CD4-positive, alpha-beta T cell treated with Interleukin-10 for 1 hour (primary cell): ENCODE measurements at places on chromosomes 3 and 15.

DNA sequence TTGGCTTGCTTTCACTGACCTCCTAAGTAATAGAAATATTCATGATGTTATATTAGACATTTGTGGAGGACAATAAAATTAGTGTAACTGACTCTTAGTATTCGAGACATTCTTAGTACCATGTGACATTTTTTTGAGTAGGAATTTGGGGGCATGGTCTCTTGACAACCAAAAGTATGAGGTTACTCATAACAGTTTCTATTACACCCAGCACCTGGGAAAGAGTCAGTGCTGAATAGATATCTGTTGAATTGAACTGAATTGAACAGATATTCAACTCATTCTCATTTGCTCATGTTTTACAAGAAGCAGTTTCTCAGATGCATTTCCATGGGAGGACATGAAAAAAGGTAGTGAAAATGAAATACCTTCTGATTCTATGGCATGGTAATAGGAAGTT, 84.4 kb downstream of the CMSS1 start:
- DNase-seq = no peak

DNA sequence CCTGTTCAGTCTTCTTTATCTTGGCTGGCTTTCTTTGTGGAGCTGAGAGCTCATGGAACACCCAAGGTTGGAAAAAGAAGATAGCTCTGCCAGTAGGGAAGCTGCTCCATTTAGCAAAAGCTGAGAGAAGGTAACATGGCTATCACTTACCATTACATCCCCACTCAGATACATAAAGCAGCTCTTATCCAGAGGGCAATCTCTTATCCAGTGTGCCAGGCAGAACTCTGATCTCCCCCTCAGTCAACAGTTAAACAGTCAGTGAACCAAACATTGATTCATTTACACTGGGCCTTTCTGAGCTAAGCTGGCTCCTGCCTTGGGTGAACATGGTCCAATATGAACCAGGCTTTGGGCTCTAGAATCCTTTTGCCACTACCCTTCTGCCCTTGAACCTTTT, 624.2 kb downstream of the NTRK3 start:
- no peak for DNase-seq

DNA sequence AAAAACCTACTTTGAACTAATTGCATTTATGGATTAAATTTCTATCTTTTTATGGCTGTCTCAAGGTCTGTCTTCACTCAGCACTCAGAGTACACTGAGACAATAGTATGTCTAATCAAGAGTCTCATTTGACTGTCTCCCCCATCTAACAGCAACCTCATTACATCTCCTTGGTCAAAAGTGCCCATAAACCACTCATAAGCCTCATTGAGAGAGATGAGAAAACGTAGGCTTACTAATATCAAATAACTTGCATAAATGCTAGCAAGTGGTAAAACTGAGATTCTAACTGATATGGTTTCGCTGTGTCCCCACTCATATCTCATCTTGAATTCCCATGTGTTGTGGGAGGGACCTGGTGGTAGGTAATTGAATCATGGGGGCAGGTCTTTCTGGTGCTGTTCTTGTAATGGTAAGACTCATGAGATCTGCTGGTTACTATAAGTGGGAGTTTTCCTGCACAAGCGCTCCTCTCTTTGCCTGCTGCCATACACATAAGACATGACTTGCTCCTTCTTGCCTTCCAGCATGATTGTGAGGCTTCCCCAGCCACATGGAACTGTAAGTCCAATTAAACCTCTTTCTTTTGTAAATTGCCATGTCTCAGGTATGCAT, 113.9 kb downstream of the TFDP2 start:
- no peak for DNase-seq

DNA sequence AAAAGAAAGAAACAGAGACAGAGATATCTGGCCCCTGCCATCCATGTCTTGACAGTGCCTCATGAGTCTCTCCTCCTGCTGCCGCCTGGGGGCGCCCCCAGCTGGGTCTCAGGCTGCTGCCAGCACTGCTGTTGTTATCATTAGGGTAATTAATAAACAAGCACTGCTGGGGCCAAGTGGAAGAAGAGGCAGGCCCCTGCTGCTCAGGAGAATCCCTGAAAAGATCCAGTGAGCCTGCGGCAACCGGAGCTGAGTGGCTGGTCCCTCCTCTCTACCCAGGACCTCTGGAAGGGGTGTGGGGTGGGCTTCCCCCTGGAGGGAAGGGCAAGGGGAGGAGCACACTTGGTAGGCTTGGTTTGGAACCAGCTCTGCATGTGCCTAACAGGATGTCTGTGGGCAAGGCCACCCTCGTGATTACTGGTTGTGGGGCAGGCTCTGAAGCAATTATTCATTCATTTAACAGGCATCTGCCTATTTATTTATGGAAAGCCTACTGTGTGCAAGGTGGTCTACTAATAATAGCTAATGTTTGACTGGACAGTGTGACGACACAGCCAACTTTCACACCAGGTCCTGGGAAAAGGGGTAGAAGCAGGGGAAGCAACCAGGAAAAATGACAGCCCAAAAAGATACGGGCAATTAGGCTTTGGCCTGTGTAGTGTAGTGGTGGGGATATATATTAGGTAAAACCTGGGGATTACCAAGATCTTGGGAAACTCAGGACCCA, 1.2 kb upstream of the TYRO3 start:
- peak; percentile 81 for DNase-seq

DNA sequence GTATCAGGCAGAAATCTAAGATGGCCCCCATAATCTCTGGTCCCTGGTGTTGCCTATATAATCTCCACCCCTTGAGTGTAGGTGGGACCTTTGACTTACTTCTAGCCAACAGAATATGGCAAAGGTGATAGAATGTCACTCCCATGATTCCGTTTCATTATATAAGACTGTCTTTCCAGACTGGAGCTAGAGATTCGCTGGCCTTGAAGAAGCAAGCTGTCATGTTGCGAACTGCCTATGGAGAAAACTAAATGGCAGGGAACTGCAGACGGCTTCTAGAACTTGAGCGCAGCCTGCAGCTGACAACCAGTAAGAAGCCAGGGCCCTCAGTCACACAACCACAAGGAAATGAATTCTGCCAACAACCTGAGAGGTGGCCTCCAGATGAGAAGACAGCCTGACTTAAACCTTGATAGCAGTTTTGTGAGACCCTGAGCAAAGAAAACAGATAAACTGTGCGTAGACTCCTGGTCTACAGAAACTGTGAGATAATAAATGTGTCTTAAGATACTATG, 2.2 kb upstream of the KPNA1 start:
- no peak for DNase-seq

DNA sequence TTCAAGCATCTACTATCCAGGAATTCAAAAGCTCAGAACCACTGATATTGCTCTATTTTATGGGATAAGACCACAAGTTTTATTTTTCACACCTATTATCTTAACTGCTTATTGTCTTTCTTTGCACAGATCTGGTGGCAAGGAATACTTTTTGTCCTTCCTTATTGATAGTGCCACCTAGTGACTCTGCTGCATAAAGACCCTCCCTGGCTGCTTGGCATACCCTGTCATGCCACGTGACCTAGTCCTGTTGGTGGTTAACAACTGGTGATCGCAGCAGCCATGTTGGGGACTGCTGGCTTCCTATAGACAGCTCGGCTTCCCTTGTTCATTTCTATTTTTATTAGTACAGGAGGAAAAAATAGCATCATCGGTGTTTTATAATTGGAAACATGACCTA, 236.3 kb downstream of the MEX3B start:
- no peak for DNase-seq

GRCh38 chr3:42601896-42602581, 1.6 kb downstream of the NKTR start:
- DNase-seq = peak; percentile 49

DNA sequence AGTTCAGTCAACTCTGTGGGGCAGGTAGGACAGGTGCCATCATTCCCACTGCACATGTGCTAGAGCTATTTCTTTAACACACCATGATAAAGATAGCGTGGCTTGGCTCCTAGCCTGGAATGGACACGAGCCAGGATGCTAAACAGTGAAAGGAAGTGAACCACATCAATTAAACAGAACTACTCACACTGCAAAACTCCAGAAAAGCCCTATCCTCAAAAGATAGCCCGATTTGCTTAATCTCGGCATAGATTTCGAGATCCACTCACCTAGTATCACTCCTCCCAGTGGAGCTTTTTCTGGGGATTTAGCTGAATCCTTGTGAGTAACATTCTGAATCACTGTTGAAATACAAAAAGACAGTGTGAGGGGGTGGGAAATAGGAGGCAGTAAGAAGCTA, 118.0 kb downstream of the ABI3BP start:
- no peak for DNase-seq

DNA sequence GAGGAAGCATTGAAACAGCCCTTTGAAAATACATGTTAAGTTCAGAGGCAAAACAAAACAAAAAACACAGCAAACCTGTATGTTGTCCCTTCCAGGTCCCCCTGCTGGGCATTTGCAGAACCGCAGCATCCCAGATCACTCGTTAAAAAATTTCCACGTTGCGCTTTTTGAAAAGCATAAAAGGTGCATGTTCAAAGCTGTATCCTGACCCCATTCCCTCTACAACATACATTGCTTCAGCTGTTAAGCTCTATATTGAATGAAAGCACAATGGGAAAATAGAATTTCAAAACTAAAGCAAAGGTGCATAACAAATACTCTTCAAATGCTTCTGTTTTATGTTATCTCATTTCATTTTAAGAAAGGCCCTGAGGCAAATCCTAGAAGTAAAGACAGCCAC, 328.3 kb downstream of the THSD4 start:
- DNase-seq = peak; percentile 21

GRCh38 chr3:185272033-185272432, 18.2 kb upstream of the EHHADH start:
- no peak for DNase-seq

DNA sequence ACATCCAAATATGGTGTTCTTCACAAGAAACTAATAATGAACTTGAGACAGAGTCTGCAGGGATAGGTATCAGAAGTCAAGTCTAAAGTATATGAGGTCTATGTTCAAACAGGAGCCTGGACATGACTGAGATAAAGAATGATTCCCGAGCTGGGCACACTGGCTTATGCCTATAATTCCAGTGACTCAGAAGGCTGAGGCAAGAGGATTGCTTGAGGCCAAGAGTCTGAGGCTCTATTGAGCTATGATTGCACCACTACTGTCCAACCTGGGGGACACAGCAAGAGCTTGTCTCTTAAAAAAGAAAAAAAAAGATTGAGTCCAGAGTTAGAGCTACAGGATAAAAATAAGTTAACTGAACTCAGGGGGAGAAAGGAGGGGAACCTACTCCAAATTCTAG, 246.5 kb downstream of the LRRN1 start:
- DNase-seq = no peak

DNA sequence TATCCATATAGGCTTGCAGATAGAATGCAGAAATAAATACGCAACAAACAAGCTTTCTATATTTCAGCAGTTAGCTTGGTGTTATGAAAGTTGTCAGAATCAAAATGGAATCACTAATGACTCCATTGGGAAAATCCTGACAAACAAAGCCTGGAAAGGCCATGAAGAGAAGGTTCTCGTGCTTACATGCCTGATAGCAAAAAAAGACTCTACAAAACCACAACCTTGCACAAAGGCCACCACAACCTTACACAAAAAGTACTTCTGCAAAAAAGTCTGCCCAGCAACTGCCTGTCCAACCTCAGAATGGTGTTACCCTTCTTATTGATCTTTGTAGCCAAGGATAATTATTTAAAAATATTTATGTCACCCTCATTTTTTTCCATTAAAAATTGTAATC, 14.4 kb upstream of the PLSCR1 start:
- DNase-seq = no peak

GRCh38 chr3:129065016-129065719, 4.6 kb downstream of the GP9 start:
- DNase-seq = no peak

GRCh38 chr3:168604767-168605166, 509.0 kb upstream of the GOLIM4 start:
- DNase-seq = no peak

GRCh38 chr15:94127006-94127405, 104.4 kb upstream of the MCTP2 start:
- DNase-seq = no peak

DNA sequence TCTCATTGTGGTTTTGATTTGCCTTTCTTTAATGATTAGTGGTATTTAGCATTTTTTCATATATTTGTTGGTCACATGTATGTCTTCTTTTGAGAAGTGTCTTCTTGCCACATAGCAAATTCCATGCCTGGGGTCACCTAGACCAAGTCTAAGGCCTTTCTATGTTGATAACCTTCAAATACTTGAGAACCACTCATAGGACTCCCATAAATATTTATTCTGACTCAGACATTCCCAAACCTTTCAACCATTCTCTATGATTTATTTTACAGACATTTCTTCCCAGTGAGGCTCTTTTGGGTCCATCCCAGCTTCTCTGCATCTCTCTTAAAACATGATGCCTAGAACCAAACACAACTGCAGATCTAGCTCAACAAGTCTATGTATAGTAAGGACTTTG, 69.2 kb downstream of the ATP8B4 start:
- DNase-seq = no peak

- DNase-seq = no peak
These were observed 37.6 kb upstream of the SLC7A14 start for GRCh38 chr3:170623524-170623923.

GRCh38 chr15:43184407-43185124, 637 bp upstream of the CCNDBP1 start:
- no peak for DNase-seq

- no peak for DNase-seq
These were observed 107.0 kb downstream of the XXYLT1 start for GRCh38 chr3:195163719-195164572.

- DNase-seq = peak; percentile 23
These were observed at the start of gene DRD3 for GRCh38 chr3:114178770-114179368. Gene DRD3, minus strand, starts transcription at chr3:114179052. Its CDS starts 7,060 bp downstream, at chr3:114171992.

GRCh38 chr3:120092474-120092873, 1.8 kb downstream of the GSK3B start:
- no peak for DNase-seq
